ENCODE measurements at places on chromosomes 6 and 20.

GRCh38 chr20:52150440-52151258 is 40.9 kb downstream of the ZFP64 start:
- no peak for DNase-seq

- DNase-seq: peak; percentile 46
Observed at GRCh38 chr6:87155842-87156815, 764 bp downstream of the ZNF292 start.

GRCh38 chr20:24782301-24782700 is 166.8 kb upstream of the CST7 start:
- DNase-seq: no peak

DNA sequence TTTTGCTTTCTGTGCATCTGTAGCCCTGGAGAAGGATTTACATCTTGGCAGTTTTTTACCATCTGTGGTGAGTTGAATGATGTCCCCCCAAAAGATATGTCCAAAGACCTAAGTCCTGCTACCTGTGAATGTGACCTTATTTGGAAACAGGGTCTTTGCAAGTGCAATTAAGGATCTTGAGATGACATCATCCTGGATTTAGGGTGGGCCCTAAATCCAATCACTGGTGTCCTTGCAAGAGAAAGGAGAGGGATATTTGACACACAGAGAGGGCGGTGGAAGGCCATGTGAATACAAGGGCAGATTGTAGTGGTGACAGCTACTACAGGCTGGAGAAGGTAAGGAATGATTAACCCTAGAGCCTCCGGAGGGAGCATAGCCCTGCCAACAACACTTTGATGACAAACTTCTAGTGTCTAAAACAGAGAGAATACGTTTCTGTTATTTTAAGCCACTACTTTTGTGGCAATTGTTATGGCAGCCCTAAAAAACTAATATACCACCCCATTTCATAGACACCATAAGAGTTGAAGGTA is 35.1 kb downstream of the MKKS start:
- no peak for DNase-seq

GRCh38 chr20:59222253-59223181 is 58.9 kb downstream of the ZNF831 start:
- peak; percentile 68 for DNase-seq

GRCh38 chr6:128464790-128465189 is 55.6 kb downstream of the PTPRK start:
- no peak for DNase-seq

GRCh38 chr6:43331891-43332290 is 23.3 kb upstream of the CRIP3 start:
- DNase-seq: no peak

- DNase-seq: no peak
Observed at GRCh38 chr6:14373648-14374437, 256.3 kb downstream of the CD83 start.

DNA sequence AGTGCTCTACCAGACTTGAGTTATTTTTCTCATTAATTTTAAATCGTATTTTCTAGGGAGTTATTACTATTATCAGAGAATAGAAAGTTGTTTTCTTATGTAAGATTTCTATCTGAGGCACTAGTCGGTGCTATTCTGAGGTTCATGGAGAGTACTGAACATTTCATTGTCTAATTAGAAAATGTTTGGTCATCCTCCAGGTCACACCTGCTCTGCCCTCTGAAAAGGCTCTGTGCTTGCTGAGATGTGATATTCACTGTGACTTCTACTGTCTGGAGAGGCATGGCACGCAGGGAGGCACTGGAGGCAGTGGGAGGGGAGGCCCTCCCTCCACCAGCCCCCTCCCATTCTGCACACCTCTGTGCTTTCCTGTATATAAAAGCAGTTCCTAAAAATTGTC is 3.0 kb downstream of the SYNDIG1 start:
- DNase-seq: no peak

GRCh38 chr6:69026715-69027114 is 391.6 kb downstream of the ADGRB3 start:
- DNase-seq: no peak

DNA sequence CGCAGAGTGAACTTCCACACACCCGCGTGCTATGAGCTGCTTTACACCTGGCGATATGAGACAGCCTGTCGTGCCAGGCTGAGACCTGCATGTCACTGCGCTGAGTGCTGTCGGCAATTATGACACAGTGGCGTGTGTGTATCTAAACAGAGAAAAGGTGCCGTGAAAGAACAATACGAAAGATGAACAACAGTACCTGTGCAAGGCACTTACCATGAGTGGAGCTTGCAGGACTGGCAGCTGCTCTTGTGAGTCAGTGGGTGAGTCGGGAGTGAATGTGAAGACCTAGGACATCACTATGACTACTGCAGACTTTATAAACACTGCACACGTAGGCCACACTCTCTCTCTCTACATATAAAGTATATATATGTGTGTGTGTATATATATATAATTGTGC is 68.5 kb upstream of the DUSP22 start:
- DNase-seq: no peak

DNA sequence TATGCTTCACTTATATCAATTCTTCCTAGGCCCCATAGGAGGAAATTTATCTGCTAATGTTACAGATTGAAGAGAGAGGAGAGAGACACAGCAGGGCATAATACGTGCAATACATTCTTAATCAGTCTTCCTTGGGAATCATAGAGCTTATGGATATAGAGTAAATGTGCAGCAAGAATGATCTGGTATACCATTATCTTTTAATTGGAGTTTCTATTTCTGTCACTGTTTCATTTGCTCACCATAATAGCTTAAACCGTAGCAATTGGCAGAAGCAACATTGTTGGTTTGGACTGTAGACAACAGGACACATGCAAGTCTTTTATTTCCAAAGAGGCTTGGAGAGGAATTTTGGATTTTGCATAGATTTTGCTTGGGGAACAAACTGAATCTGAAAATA is 68.1 kb upstream of the PCSK2 start:
- DNase-seq: no peak

- DNase-seq: no peak
Observed at GRCh38 chr6:85368631-85369030, 81.3 kb upstream of the NT5E start.

DNA sequence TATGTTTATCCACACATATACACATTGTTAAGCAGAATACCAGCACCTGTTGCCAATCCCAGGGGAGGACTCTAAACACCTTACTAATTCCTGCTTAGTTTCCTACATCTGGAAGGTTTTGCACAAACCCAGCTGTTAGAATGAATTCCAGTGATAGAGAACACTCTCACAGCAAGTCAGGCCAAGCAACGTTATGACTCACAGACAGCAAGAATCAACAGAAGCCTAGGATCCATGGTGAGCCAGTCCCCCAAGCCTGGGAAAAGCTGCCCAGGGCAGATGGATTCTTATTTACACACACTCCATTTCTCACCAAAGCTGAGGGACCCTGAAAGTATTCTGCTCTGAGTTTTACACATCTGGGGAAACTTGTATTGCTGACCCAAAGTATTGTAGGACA is 291.7 kb downstream of the SLC35F1 start:
- DNase-seq: no peak

- DNase-seq: no peak
Observed at GRCh38 chr6:102356170-102356569, 962.7 kb downstream of the GRIK2 start.

DNA sequence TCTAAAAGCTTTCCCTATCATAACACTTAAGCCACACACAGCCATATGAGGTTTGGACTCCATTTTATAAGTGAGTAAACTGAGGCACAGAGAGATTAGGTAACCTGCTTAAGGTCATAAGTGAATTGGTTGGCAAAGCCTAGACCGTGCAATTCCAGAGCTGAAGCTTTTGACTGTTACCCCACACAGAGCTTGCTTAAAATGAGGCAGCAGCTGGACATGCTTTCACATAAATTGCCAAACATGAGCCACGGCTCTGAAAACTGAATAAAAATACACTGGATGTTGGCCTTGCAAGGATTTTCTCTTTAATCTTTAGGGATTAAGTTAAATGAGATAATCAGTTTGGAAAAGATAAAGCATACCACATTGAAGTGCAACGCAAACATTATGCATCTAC is 2.5 kb downstream of the RIPOR2 start:
- DNase-seq: no peak

DNA sequence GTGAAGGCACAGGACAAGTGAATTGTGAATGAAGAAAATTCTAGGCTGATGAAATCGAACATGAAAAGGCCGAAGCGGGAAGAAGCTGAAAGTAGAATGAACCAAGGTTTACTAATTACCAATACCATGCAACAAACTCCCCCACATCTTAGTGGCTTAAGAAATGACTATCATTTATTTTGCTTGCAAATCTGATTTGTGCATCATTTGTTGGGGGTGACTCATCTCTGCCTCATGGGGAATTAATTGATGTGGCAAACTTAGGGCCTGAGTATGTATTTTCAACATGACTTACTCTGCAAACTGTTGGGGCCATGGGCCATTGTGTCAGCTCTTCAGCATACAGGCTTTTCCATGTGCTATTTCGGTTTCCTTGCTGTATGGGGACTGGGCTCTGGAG is 26.8 kb downstream of the PPP1R14C start:
- no peak for DNase-seq

GRCh38 chr6:40563111-40563510 is 24.1 kb downstream of the LRFN2 start:
- no peak for DNase-seq

DNA sequence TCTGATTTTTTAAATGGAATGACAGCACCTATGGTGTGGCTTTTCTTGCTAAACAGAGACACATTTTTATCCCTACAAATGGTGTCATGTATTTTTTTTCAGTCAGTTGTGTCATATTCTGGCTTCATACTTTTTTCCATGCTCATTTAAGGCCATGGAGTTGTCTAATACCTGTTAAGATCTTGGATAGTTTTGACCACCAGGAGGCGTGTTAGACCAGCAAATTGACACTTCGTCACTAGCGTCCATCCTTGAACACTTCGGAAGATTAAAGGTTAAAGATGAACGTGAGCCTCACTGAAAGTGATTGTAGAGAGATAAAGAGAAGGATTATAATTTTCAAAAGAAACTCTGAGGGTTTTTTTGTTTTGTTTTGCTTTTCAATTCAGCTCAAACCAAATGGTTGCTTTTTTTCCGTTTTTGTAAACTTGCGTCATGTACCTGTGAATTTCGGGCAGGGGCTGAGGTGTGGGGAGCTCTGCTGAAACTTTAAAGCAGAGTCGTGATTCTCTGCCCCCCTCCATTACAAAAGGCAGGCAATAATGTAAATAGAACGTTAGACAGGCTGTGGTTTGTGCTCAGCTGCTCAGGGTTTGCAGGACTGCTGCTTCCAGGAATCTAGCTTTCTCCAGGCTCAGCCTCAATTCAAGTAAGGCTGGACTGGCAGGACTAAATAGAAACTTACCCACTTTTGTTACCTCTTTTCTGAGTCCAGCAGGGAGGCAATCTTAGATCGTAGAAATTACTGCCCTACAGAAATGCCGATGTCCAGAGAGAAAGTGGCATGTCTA is 245.1 kb downstream of the FOXA2 start:
- DNase-seq: no peak

DNA sequence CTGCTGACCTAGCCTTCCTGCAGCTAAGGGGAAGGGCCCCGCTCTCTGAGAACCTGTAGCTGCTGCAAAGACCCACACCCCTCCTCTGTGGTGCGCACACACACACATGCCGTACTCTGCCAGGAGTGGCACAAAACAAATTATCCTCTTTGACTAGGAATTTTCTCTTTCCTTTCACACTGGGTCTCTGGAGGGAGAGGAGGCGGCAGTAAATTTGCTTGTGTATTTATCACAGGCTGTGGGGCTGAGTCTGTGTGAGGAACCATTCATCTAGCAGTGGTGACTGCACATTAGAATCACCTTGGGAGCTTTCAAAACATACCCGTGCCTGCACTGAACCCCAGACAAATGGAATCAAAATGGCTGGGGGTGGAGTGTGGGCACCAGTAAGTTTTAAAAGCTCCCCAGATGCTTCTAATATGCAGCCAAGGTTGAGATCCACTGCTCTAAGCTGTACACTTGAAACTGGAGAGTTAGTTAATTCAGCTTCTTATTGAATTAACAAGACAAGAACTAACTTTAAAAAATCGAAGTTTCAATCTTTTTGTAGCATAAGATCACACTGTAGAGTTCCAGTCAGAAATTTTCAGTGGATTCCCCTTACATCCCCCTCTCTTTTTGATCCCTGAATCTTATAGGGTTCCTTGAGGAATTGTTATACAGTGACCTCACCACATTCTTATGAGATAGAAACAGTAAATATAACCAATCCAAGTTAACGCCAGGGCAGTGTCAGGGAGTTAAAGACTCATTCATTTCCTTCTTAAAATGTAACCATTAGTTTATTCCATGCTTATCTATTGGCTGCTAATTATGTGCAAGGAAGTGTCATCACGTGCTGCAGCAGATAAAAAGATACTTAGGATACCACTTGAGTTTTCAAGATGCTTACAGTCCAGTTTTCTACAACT is 29.8 kb upstream of the GMDS start:
- DNase-seq: no peak

- no peak for DNase-seq
Observed at GRCh38 chr6:16712931-16713484, 48.3 kb downstream of the ATXN1 start.

- no peak for DNase-seq
Observed at GRCh38 chr20:57269148-57269984, 2.9 kb upstream of the BMP7 start.

GRCh38 chr6:1250489-1251197 is 61.3 kb upstream of the FOXQ1 start:
- no peak for DNase-seq

DNA sequence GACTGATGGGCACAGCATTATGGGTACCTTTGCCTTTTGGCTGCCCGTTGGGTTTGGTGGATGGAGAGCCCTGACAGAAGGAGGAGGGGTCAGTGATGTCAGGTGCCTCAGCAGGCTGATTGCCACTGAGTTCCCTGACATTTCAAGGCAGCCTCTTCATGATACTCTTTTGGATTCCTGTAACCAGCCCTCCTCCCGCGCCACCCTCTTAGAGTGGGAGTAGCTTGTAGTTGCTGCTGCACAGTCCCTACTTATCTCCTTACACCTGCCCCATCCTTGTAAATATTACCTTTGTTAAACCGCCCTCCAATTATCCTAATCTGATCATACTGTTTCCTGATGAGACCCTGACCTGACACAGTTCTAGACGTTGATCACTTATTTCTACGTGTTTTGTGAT is 140.0 kb downstream of the CFAP61 start:
- no peak for DNase-seq

GRCh38 chr20:37579106-37579505 is 51.4 kb upstream of the BLCAP start:
- no peak for DNase-seq

GRCh38 chr20:54398814-54399213 is 76.6 kb upstream of the DOK5 start:
- DNase-seq: no peak

- DNase-seq: no peak
Observed at GRCh38 chr20:1912053-1912452, 16.8 kb downstream of the SIRPA start.

- DNase-seq: no peak
Observed at GRCh38 chr6:89858041-89858440, 28.4 kb downstream of the CASP8AP2 start.

GRCh38 chr6:19036196-19036555 is 649.0 kb downstream of the RNF144B start:
- DNase-seq: no peak
